ELR (cell line): ENCODE measurements at places on chromosomes 13 and 19.
A peak's percentile ranks its signal among the peaks of the same experiment; 100 is the strongest.

DNA sequence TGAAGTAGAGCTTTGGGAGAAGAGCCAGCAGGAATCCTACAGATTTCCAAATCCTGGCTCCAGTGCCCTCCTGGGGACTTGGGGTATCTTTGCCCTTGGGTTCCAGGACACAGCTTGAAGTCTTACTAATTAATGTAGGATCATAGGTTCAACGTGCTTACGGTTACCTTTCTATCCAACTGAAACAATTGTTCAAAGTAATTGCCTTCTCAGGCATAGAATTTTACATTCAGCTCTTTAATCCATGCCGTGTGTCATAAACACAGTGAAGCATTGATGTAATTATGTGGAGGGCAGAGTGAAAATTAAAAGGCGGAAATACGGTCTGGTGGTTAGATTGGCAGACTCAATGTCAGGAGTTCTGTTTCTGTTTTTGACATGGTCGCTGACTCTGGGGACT, 170.4 kb downstream of the COG6 start:
- no peak for DNase-seq

DNA sequence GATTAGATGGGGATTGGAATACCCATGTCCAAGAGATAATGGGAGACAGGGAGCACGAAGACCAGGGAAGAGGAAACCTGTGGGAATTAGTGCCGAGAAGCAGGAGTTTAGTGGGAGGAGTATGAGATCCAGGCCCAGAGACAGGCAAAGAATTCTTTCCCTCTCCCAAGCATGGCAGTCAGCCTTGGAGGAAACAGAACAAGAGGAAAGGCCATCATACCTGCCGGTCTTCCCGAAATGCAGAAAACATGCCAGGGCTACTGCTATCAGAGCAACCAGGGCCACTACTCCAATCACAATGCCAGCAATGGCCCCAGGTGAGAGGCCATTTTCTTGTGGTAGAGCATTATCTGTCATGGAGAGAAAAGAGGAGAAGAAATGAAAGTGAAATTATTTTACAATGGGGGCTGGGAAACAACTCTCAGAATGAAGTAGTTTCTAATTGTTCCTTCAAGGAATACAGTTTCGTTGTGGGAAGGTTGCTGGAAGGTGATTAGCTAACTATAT, 16.1 kb downstream of the CEACAM1 start:
- no peak for DNase-seq

DNA sequence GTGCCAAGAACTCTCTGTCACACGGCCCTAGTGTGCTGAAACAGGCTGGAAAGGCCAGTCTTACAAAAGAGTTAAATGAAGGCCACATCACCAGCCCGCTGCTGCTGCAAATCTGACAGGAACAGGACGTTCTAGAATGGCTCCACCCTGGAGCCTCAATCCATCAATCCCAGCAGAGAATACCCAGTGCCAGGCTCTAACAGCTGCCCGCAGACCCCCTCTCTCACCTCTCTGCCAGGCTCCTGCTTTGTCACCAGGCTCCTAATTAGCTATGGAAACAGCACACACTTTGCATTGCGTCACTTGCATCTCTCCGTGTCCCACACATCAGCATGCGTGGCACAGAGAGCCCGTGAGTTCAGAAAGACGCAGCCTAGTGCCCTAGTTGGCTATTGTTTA, 314.1 kb downstream of the FOXO1 start:
- no peak for DNase-seq

- no peak for DNase-seq
Measured at GRCh38 chr13:107347641-107348369, 779.9 kb upstream of the ARGLU1 start.

DNA sequence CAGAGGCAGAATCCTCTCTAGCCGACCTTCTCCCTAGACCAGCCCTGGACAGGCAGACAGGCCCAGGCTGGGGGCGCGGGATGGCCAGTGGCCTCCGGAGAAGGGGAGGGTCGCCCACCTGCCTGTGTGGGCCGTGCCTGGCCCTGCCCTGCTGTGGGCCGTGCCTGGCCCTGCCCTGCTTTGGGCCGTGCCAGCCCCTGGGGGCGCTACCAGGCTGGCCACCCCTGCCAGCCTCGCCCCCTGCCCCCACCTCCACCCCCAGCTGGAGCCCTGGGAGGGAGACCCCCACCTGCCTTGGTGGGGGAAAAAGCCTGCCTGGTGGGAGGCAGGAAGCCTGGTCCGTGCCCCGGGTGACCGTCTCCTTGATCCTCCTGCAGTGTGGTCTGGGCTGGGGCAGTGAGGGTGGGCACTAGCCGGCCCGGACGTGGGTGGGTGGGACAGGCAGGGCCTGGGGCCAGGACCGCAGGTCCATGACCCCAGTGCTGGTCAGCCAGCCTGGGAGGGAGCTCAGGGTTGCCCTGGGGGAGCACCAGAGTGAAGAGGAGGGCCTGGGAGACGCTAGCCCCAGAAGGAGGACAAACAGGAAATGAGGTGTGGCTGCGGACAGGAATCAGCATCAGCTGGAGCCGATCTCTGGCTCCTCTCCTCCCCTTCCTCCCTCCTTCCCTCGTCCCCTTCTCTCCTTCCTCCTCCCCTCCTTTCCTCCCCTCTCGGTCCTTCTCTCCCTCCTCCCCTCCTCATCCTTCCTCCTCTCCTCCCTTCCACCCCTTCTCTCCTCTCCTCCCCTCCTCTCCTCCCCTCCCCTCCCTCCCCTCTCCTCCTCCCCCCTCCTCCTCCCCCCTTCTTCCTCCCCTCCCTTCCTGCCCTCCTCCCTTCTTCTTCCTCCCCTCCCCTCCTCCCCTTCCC, 5.1 kb upstream of the MKNK2 start:
- peak; percentile 73 for DNase-seq

DNA sequence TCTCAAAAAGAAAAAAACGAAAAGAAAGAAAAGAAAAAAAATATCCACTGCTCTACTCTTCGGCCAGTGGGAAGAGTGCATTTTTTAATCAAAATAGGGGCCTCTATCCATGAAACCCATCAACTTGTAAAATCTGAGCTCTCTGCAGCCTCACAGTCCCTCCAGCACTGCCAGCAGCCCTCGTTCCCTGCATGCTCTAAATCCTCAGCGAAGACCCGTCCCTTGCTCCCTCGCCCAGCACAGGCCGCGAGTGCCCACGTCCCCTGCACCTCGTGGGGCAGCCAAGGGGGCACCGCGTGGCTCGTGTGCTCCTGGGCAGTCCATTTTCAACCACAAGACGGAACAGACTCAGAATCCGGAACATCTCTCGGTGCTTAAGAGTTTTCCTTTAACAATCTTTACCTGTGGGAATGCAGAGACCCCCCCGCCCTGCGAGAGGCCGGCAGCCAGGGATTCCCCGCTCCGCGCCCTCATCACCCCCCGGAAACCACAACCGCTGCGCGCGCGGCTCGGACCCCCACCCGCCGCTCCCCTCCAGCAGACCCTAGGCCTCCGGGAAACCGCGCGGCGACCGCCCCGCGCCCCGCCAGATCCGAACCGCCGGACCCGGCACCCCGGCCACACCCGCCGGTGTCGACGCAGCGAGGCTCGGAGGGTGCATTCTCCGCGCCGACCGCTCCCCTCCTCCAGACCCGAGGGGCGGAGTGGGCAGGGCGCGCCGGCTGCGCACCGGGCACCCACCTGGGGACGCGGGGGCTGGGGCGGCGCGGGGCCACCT, 638 bp downstream of the ANKRD27 start:
- DNase-seq: peak; percentile 26

DNA sequence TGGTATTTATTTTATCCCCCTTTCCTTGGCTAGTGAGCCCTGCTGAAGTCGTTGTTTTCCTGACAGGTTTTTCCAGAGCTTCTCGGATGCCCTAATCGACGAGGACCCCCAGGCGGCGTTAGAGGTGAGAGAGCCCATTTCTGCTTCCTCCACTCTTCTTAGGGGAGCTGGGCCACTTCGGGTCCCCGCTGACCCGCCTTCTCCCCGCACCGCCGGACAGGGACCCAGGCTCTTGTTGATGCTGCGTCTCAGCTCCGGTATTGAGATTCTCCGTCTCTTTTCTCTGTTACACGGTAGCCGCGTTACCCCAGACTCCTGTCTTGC, 306 bp downstream of the SUGT1 start:
- no peak for DNase-seq

DNA sequence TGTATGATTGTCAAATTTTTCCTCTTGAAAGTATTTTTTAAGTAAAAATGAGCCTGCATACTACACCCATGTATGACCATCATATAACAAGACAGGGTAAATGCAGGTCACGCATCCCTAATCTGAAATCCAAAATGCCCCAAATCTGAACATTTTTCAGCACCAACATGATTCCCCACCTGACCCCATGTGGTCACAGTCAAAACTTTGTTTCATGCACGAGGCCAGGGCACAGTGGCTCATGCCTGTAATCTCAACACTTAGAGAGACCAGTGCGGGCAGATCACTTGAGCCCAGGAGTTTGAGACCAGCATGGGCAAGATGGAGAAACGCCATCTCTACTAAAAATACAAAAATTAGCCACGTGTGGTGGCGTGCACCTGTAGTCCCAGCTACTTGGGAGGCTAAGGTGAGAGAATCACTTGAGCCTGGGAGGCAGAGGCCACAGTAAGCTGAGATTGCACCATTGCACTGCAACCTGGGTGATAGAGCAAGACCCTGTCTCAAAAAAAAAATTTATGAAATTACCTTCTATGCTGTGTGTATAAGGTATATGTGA, 63.7 kb upstream of the NPAS1 start:
- no peak for DNase-seq

DNA sequence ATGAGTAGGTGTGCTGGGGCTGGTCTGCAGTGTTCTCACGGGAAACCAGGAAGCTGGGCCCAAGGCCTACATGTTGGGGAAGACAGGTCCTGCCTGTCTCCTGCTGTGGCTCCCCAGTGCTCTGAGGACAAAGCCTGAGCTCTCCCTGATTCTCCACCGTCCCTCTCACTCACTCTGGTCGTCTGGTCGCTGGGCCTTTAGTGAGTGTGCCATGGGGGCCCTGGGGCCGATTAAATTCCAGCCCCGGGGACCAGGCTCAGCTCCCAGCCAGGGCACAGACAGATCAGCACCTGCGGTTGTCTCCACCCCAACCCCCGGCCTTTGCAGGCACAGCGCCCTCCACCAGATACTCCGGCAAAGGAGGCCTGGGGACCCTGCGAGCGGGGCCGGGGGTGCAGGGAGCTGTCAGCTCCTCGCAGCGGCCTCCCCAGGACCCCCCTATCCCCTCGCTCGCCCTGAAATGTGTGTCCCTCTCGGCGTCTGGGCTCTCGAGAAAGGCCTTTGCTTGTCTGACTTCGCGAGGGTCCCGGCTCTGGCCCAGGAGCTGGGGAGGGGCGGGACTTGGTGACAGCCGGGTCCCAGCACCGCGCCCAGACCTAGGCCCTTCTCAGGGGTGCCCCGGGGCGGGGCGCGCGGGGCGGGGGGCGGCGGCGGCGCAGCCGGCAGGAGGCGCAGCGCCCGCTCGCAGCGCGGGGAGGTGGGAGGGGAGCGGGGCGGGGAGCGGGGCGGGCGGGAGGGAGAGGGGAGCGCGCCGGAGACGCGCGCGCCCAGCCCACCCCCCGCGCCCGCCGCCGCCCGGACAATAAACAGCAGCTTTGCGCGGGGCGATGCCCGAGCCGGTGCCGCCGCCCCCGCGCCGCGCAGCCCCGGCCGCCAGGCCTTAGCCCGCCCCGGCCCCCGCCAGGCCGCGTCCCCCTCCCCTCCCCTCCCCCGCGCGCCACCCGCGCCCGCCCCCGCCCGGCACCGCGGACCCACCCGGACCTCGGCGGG, at the start of gene PALM:
Gene PALM, plus strand, starts transcription at position 782 of the 990 bp plus-strand sequence. CDS start 212 bp downstream, outside the sequence.
- no peak for DNase-seq

DNA sequence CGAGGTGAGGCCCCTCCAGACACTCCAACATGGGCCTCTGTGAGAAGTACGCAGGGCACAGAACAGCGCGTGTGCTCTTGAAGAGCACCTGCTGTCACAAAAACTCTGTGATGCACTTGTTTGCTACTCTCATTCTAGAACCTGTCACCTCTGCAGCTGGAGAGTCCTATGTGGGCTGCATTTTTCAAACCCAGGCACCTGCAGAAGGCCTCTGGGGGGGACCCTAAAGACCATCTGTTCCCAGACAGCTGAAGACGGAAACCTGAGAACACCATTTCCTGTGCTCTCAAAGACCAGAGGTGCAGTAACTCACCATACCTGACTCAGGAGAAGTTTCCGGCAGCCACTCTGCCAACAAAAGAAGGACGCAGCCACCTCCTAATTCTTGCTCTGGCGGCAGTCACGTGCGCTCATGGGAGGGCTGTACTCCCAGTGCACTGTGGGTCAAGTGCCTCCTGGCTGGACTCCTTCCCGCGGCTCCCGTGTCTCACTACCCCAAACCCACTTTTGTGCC, 28.1 kb downstream of the RANBP3 start:
- no peak for DNase-seq

- DNase-seq: no peak
Measured at GRCh38 chr13:61965756-61966155, 550.1 kb upstream of the PCDH20 start.

DNA sequence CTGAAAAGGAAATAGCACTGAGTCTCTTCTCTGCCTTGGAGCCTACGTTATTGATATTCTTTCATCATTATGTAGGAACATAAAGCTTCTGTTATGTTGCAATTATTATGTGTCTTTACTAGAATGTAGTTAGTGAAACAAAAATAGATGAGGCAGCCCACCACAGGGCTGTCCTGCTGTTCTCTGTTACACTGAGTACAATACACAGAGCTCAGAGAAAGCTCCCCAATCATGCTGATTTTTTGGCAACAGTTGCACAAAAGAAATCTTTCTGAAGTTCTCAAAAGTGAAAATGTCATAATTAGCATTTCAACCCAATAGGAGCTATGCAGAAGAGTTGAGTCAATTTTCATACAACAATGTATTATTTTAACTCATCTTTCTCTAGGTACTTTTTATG, 119.5 kb downstream of the EFNB2 start:
- DNase-seq: no peak

GRCh38 chr19:43735957-43736356, 18.8 kb downstream of the SMG9 start:
- DNase-seq: no peak

DNA sequence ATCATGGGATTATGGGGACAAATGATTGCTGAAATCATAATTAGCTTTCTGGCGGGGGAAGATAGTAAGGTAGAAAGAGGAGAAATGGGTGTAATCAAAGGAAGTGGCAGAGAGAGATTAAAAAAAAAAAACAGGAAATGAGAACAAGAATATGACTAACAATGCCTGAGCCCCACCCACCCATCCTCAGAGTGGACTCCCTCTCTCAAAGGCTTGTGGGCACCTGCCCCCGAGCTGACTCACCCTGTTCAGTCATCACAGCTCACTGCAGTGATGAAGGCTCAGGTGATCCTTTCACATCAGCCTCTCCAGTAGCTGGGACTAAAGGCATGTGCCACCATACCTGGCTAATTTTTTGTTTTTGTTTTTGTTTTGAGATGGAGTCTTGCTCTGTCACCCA, 26.4 kb upstream of the TPT1 start:
- DNase-seq: peak; percentile 98

DNA sequence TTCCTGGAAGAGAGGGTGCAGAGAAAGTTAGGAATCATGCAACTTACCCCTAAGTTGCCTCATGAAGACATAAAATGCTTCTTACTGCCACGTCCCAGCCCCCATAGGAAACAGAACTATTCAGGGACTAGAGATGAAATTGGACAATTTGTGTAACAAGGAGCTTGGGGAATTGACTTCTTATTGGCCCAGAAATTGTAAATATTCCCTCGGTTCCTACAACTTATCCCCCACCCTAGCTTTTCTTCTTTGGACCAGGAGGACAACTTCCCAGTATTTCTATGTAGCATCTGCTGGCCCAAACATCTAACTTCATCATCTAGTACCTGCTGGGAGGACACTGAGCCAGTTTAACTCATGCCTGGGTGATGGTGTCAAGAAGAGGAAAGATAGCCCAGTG, at the start of gene OR1M1:
Gene OR1M1, plus strand, starts transcription at position 301 of the 400 bp plus-strand sequence. CDS start 6,184 bp downstream, outside the sequence.
- no peak for DNase-seq

- peak; percentile 86 for DNase-seq
Measured at GRCh38 chr13:30832845-30833332, 73.2 kb upstream of the MEDAG start.

GRCh38 chr19:34645551-34645950, 31.4 kb downstream of the SCGB2B2 start:
- DNase-seq: no peak
